Hippocampal formation (tissue), 2 donors: ENCODE measurements at places on chromosomes 1 and 21.

DNA sequence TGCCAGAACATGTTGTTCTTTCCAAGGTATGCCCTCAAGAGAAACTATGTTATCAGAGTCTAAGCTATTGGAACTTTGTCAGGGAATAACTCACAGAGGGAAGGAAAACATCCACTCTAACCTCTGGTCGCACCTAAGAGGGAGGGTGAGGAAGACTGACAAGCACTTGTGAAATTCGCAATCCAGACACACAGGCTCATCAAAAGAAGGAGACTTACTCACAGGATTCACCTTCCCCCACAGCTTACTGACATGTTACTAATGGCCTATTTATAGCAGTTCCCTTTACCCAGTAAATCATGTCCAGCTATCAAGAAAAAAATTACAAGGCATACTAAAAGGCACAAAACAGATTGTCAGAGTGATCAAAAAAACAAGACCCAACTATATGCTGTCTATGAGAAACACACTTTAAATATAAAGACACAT is 36.9 kb downstream of the WDR64 start:
- DNase-seq: no peak

- no peak for DNase-seq
These were observed 198.1 kb upstream of the TMEM51 start for GRCh38 chr1:14955402-14955801.

GRCh38 chr1:208509072-208509471 is 264.9 kb upstream of the PLXNA2 start:
- no peak for DNase-seq

GRCh38 chr1:159990005-159990404 is 36.0 kb upstream of the SLAMF9 start:
- DNase-seq: no peak

DNA sequence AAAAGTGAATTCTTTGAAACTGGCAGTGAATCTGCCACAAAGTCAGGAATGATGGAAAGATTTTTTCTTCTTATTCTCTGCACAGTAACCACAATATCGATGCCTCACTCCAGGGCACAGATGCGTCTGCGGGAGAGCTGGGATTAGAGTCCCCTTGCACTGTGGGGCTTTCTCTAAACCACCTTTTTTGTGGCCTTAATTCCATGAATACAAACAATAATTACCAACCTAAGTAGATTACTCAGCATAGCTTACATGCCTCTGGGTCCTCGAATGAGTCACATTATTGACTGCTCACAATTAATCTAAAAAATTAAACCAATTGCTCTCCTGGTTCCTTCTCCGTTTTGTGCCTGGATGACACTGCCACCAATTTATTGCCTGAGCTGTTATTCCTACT is 125.8 kb downstream of the KAZN start:
- DNase-seq: no peak

DNA sequence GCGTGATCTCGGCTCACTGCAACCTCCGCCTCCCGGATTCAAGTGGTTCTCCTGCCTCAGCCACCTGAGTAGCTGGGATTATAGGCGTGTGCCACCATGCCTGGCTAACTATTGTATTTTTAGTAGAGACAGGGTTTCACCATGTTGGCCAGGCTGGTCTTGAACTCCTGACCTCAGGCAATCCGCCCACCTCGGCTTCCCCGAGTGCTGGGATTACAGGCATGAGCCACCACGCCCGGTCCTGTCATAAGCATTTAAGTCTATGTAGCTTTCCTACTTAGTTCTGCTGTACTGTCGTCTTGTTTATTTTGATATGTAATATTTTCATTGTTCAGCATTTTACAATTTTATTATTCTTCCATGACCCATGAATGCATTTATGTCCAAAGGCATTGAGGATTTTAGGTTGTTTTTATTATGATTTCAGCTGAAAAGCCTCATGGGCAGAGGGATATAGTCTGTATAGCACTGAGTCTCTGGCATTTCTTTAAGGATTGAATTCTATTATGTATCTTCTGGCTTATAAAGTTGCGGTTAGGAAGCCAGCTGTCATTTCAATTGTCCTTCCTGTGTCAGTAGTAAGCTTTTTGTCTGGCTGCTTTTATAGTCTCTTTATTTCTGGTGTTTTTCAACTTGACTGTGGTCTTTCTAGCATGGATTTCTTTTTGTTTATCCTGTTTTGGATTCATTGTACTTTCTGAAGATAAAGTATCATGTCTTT is 9.2 kb downstream of the AGPAT3 start:
- no peak for DNase-seq

DNA sequence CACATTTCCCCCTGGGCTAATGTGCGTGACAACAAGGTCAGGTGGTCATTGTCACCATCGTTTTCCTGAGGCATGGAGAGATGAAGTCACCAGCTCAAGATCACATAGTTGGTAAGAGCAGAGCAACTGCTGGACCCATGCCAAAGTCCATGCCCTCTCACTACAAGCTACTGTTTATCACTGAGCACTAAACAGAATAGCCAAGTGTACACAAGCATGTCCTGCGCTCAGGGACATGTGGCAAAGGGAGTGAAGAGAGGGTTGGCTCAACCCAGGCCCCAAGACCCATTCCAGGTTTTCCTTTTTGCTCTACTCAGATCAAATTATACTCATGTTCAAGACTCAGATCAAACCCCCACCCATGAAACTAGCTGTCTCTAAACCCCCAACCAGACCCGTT is 20.8 kb downstream of the LRRC52 start:
- DNase-seq: no peak

DNA sequence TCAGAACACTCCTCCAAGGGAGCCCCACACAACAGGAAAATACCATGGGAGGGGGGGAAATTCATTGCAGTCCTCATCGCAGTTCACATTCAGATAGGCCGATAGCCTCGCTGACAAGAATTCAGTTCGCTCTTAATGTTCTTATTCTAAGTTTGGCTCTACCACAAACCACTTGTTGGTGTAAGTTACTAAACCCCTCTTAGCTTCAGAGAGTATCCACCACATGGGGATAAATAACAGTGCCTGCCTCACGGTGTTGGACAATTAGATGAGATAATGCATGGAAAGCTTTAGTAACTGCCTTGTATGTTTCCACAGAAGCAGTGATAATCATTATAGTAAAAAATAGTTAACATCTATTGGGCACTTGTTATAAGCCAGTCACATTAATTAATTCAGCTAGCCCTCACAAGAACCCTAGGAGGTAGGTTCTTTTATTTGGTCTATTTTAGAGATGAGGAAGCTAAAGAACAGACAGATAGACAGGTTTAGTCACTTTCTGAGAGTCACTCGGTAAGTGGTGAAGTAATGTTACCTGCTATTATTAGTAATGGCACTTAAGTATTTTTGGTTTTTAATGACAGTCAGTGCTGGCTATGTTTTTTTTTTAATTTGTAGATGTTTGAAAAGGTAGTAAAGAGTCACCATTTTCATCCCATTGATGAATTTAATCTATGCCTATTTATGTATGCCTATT is 10.1 kb downstream of the VAV3 start:
- no peak for DNase-seq

- DNase-seq: no peak
These were observed 1.6 kb upstream of the SH3BGRL3 start for GRCh38 chr1:26278303-26278702.

DNA sequence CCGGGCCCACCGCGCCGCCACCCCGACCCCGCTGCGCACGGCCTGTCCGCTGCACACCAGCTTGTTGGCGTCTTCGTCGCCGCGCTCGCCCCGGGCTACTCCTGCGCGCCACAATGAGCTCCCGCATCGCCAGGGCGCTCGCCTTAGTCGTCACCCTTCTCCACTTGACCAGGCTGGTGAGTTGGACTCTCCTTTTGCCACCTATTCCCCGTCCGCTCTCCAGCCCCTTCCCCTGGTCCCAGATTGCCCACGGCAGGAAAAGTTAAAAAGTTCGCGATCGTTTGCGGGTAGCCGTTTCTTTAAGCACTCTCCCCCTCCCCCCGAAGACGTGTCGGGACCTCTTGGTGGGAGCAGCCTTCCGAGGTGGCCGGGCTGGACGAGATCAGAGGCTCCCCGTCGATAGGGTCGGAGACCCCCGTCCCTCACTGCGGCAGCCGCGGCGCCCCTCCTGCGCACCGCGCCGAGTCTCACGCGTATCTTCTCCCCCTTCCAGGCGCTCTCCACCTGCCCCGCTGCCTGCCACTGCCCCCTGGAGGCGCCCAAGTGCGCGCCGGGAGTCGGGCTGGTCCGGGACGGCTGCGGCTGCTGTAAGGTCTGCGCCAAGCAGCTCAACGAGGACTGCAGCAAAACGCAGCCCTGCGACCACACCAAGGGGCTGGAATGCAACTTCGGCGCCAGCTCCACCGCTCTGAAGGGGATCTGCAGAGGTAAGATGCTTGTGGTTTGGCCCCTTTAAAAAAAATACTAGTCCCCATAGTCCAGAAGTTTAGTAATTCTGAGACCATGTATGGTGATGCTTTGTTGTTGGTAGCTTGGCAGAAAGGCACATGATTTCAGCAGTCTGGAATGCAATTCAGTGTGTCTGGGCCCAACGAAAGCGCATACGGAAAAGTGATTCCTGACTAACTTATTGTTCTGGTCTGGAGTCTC is 576 bp downstream of the CCN1 start:
- no peak for DNase-seq

DNA sequence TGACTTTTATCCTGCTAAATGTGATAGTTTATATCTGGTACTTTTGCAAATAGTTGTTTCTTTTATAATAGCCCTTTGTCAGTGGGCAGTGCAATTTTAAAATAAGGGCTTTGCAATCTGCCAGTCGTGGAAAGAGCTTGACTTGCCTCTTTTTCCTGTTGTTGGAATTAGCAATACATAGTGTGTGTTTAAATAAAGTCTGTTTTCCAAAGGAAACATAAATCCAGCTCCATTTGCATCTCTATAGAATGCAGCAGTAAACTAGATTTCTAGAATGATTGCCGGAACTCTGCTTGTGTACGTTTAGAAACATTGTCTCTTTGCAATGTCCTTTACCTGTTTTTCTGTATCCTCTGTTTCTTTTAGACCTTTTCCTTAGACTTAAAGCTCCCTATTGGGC is 33.1 kb downstream of the GABPA start:
- no peak for DNase-seq

DNA sequence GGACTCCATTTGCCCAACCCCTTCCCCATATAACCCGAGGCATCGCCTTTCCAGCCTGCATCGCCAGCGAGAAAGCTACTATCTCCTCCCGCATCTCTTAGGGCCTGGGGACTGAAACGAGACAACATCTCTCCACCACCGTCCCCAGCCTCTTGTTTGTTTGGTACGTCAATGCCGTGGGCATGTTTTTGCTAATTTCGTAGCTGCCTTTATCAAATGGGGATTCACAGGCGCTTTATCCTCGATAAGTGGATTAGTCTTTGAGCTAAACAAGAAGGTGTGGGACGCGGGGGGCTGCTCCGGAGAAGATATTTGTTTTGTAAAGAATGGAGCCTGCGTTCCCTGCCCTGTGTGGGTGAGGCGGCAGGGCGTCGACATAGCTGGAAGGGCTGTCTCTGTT is 91.6 kb downstream of the PAX7 start:
- DNase-seq: no peak

DNA sequence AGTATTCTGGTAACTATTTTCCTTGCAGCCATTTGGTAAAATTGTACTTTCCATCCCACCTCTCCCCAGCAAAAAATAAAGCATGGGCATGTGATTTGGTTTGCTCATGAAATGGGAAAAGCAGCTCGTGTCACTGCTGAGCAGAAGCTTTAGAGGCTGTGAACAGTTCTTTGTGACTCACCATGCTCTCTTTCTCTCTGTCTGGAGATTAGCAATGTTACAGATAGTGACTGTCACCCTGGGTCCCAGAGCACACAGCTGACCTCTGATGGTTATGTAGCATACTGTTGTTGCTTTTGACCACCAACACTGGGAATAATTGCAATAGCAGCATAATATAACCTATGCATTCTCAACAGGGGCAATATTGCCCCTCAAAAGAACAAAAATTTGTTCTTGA is 70.6 kb downstream of the RGS2 start:
- DNase-seq: no peak

DNA sequence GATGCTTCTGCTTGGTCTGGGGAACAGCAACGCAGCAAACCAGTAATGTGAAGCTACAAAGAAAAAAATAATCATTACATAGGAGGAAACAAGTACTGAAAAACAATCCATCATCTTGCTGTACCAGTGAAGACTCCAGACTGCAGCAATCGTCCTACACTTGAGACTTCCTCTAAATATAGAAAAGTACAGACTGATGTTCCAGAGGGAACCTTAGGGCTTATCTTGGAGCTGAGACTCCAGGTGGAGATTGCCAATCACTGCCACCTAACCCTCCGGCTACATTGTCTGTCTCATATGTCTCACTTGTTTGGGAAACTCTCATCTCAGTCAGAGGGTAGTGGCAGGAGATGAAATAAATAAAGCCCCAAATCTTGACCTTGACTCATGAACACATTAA is 9.4 kb upstream of the UHMK1 start:
- no peak for DNase-seq

GRCh38 chr1:66245691-66246090 is 288.3 kb upstream of the SGIP1 start:
- no peak for DNase-seq

DNA sequence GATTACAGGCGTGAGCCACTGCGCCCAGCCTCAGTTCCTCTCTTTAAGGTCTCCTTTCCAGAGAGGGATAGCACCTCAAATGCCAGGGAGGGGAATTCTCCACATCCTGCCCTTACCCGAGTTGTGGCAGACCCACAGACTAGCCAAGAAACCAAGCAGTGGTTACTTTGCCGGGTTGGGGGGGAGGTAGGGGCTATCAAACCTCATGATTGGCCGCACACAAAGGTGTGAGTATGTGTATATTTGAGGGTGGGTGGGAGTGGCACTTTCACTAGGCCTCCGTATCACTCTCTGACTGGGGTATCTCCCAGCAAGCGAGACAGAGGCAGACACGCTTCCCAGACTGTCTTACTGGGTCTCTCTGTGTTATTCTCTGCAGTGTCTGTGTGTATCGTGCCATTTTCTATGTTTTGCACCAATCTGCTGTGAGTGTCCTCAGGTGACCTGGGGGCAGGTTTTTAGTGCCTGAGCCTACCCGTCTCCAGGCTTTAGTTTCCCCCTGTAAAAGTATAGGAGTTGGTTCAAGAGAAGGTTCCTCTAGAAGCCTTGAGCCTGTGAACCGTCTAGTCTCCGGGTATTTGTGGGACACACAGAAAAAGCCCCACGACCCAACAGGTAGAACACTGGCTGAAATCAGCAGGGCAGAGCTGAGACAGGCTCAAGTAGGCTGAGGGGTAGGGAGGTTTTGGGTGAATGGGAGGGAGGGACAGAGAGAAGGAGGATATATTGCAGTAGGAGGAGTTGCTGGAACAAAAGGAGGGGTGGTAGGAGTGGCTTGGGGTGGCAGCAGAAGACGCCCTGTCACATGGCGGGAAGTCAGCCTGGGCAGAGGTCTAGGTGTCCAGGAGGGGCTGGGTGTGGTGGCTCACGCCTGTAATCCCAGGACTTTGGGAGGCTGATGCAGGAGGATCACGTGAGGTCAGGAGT is 10.3 kb downstream of the LMNA start:
- no peak for DNase-seq
